ENCODE measurements at places on chromosomes 16 and 17. TPM values are rescaled to one million over a fixed set of nuclear protein-coding genes. Genes with fewer than 3 reads are reported as not detected.

TTLL6 gene
- total RNA-seq: not detected

STX8 gene
- 46.9 TPM for total RNA-seq

KRTAP9-4 gene
- total RNA-seq: not detected

SEPTIN1 gene
- 0.92 TPM for total RNA-seq

TVP23A gene
- 2.0 TPM for total RNA-seq

RHBDL3 gene
- total RNA-seq: 0.04 TPM

CMTM2 gene
- not detected for total RNA-seq

NPIPA8 gene
- total RNA-seq: 0.39 TPM

- H3K36me3 ChIP-seq: no peaks in the 10 kb centered on the region
- H3K4me3 ChIP-seq: no peak overlapping the region
- no peaks in the 10 kb centered on the region for H3K27me3 ChIP-seq
Observed at GRCh38 chr17:42087736-42088705, 10.3 kb downstream of the ZNF385C start.

GRCh38 chr17:66337268-66337667, 34.9 kb downstream of the PRKCA start:
- no peak overlapping the region for H3K27ac ChIP-seq
- H3K36me3 ChIP-seq: no peaks in the 10 kb centered on the region
- DNase-seq: no peak
- H3K27me3 ChIP-seq: no peaks in the 10 kb centered on the region
- peaks cover 35% of the 10 kb centered on the region for H3K4me1 ChIP-seq

- H3K4me3 ChIP-seq: no peak overlapping the region
- H3K27ac ChIP-seq: no peak overlapping the region
- H3K4me1 ChIP-seq: peaks cover 13% of the 10 kb centered on the region
- H3K27me3 ChIP-seq: no peaks in the 10 kb centered on the region
- no peak for DNase-seq
Observed at GRCh38 chr17:77819497-77819896, 139.0 kb upstream of the TNRC6C start.

GRCh38 chr17:58755577-58756245, at the start of gene PPM1E:
PPM1E (plus strand) TSS chr17:58755854.
- H3K4me3 ChIP-seq: peak within 1 kb of the TSS; percentile 65
- no peak within 1 kb of the TSS for H3K27ac ChIP-seq
- peaks cover 26% of the 10 kb centered on the region for H3K27me3 ChIP-seq
- no peaks in the 10 kb centered on the region for H3K36me3 ChIP-seq
- DNase-seq: peak; percentile 56

DNA sequence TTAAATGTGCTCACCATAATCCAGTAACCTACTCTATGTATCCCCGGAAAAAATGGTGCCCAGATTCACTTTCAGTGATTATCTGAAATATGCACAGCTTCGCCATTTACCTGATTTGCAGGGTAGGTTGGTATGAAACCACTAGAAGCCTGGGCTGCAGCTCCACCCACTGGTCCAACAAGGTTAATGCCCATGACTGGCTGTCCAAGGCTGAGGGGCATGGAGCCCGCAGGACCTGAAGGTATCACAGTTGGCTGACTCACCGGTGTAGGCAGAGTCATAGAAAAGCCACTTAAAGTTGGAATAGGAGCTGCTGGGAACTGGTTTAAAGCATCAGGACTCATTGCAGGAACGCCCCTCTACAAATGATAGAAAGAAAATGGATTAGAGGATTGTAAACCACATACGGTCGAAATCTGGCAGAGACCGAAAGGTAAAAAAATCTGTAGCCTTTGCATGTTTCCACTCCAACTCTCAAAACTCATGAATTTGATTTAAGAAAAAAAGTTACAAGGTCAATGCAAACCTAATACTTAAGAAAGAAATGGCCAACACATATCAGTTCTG, 38.6 kb downstream of the SYNRG start:
- H3K27ac ChIP-seq: no peak overlapping the region
- H3K36me3 ChIP-seq: peaks cover 49% of the 10 kb centered on the region
- no peaks in the 10 kb centered on the region for H3K27me3 ChIP-seq
- H3K4me3 ChIP-seq: no peak overlapping the region

GRCh38 chr17:58043221-58044181, 36.5 kb upstream of the SRSF1 start:
- no peak overlapping the region for H3K27ac ChIP-seq
- no peaks in the 10 kb centered on the region for H3K4me1 ChIP-seq
- no peak for DNase-seq
- no peaks in the 10 kb centered on the region for H3K27me3 ChIP-seq

DNA sequence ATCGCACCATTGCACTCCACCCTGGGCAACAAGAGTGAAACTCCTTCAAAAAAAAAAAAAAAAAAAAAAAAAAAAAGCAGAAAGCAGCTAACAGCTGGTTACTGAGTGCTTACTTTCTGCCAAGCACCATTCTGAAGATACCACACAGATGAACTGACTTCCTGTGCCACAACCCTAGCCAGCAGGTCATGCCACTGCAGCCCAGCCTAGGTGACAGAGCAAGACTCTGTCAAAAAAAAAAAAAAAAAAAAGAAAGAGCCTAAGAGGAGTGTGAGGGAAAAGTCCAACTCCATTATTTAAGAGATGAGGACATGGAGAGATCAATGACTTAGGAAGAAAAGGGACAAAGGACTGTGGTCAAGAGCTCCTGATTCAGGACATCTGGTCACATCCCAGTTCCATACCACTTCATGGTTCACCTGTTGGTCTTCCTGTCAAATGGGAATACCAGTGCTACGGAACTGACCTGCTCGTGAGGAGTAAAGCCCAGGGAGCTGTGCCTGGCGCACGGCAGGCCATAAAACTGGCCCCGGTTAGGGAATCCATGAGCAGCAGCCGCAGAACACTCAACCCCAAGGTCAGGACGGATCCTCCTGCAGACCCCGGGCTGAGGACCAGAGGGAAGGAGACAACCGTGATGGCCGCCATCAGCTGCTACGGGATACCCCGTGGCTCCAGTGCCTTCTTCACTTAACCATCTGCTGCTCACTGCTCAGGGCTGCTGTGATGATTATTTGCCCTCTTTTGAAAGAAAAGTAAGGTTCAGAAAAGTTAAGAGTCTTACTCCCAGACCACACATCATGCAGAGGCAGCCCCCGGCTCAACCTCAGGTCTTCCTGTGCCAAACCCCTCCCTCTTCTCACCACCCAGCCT, 950 bp downstream of the KLHDC4 start:
- H3K27me3 ChIP-seq: no peaks in the 10 kb centered on the region
- H3K4me1 ChIP-seq: peaks cover 8% of the 10 kb centered on the region
- H3K36me3 ChIP-seq: peaks cover 4% of the 10 kb centered on the region
- no peak for DNase-seq
- peak overlapping the region; percentile 67 for H3K4me3 ChIP-seq

GRCh38 chr16:2095315-2095853, 40.3 kb downstream of the PKD1 start:
- H3K27ac ChIP-seq: no peak overlapping the region
- H3K36me3 ChIP-seq: peaks cover 18% of the 10 kb centered on the region
- no peaks in the 10 kb centered on the region for H3K27me3 ChIP-seq
- peaks cover 10% of the 10 kb centered on the region for H3K4me1 ChIP-seq
- DNase-seq: no peak

- H3K4me1 ChIP-seq: no peaks in the 10 kb centered on the region
- no peak for DNase-seq
- no peak overlapping the region for H3K4me3 ChIP-seq
- no peaks in the 10 kb centered on the region for H3K36me3 ChIP-seq
- H3K27ac ChIP-seq: no peak overlapping the region
Observed at GRCh38 chr17:71320009-71320796, 800.6 kb upstream of the SOX9 start.

GRCh38 chr17:59167571-59168001, 12.0 kb downstream of the PRR11 start:
- H3K4me3 ChIP-seq: no peak overlapping the region
- H3K36me3 ChIP-seq: no peaks in the 10 kb centered on the region
- H3K27ac ChIP-seq: no peak overlapping the region
- peaks cover 6% of the 10 kb centered on the region for H3K4me1 ChIP-seq
- H3K27me3 ChIP-seq: no peaks in the 10 kb centered on the region

DNA sequence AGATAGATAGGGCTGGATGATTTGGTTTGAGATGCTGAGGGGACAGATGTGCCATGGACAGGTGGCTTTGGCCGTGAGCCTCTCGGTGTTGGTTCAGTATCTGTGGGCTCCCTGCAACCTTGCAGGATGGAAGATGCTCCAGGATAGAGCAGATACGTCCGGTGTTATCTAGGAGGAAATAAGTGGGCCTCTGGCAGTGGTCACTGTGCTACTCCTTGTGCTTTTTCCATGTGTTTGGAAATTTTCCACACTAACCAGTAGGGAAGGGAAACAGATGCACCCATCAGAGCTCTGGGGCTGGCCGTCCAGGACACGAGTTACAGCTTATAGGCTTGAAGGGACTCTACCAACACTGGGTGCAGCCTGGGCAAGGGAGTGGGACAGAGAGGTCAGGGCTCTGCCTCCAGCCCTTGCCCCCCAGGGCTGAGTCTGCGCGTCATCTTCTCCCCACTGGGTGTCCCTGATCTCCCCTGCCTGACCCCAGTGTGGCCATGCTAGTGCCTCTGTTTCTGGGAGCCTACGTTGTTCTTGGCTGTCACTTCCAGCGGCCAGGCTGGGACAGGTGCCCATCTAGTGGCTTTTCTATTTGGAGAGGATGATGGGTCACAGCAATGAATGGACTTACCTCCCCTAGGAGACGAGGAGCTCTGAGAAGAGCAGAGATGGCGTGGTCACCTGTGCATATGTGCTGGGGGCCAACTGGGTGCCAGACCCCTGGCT, 166.9 kb downstream of the SEC14L1 start:
- no peaks in the 10 kb centered on the region for H3K36me3 ChIP-seq
- DNase-seq: peak; percentile 25
- H3K27ac ChIP-seq: no peak overlapping the region
- no peak overlapping the region for H3K4me3 ChIP-seq
- peaks cover 9% of the 10 kb centered on the region for H3K4me1 ChIP-seq
- H3K27me3 ChIP-seq: no peaks in the 10 kb centered on the region

DNA sequence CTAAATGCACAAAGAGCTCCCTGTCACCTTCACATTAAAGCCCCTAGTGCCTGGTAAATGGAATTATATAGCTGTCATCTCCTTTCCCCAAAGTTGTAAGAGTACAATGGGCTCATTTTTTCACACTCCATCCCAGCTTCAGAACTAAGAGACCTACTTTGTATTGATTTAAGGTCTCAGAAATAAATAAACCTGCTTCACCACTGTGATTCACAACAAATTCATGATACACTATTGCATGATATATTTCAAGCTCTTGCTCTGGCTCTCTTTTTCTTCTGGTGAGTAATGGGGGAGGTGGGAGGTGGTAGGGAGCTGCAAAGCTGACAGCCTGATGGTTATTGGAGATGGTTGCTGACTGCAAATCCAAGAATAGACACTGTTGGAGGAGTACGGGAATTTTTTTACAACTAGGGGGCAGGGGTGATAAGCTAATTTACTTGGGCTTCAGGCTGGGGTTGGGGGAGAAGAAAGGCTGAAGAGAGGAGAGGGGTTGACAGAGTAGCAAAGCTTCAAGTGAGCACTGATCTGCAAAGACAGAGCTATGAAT, 189.9 kb downstream of the AATF start:
- no peak overlapping the region for H3K4me3 ChIP-seq
- H3K27ac ChIP-seq: peak overlapping the region; percentile 81
- H3K27me3 ChIP-seq: no peaks in the 10 kb centered on the region
- peaks cover 51% of the 10 kb centered on the region for H3K4me1 ChIP-seq
- no peaks in the 10 kb centered on the region for H3K36me3 ChIP-seq
- DNase-seq: peak; percentile 66

DNA sequence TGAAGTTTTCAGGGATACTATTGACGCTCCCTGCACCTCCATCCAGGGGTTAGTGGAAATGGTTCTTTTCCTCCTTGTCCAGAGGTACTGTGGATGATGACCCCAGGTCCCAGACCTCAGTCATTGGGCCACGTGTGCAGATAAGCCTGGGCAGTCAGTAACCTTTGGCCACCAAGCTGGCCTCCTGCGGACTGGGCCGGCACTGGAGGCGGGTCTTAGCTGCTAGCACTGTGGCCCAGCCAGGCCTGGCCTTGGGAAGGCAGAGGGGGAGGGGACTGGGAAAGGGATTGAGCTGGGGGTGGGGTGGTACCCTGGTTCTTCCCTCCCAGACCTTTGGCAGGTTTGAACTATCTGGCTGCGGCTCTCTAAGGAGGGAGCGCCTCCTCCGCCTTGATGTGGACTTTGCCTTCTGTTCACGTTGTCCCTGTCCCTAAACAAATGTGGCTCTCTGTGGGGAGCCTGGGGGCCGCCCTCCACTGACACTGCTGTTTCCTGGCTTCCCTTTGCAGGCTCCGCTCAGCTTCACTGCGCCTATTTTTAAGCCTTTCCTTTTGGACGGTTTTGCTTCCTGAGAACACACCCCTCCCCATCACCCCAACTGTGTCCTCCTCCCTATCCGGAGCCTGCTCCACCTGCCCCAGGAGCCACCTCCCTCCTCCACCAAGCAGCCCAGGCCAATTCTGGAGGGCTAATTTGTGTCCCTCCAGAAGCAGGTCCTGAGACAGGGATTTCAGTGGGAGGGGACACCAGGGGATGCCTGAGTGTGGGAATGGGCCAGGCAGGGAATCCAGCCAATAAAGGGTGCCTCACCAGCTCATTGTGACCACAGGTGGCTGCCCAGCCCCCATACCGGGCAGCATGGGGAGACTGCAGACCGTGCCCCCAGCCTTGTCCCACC, 251.9 kb downstream of the SEC14L1 start:
- no peak overlapping the region for H3K4me3 ChIP-seq
- peaks cover 53% of the 10 kb centered on the region for H3K4me1 ChIP-seq
- H3K36me3 ChIP-seq: no peaks in the 10 kb centered on the region
- DNase-seq: no peak

DNA sequence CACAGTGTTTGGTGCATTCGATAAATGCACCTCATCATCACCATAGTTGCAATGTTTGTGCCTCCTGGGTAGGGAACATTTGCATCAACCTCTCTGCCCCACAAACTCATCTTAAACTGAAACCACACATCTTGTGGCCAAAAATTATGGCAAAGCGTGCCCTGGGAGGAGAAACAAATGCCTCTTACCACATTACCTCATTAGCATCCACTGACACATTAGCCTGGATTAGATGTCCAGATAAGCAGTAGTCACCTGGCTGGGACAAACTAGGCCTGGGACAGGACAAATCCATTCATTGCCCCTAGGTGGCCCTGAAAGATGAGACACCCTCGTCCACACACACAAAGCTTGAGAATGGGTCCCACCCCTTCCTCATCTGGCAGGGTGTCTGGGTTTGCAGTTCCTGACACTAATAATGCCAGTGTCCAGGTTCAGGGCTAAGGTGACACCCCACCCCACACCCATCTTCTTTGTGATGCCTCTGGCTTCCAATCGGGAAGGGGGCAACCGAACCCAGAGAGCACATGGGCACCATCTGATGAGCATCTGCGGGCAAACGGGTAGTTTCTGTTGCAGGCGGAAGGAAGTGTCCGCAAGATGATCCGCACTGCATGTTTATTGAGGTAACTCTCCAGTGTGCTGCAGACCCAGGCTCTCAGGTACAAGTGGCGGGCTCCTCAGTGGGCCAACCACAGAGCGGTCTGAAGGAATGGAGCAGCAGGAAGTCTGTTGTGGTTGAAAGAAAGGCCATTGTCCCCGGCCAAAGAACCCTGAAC, 8.6 kb downstream of the XYLT1 start:
- H3K36me3 ChIP-seq: no peaks in the 10 kb centered on the region
- DNase-seq: no peak
- H3K27ac ChIP-seq: no peak overlapping the region
